ENCODE measurements at places on chromosomes 6 and 20. TPM values are rescaled to one million over a fixed set of nuclear protein-coding genes. Genes with fewer than 3 reads are reported as not detected.

Gene SLCO4A1
- under 0.01 TPM for total RNA-seq

Gene TAF11
- 15.4 TPM for total RNA-seq

Gene OR10C1
- total RNA-seq: not detected

Gene BNIP5
- not detected for total RNA-seq

Gene SEMG1
- not detected for total RNA-seq

Gene XKR7
- total RNA-seq: not detected

Gene MOCS1
- total RNA-seq: 14.3 TPM

Gene PARD6B
- total RNA-seq: 0.59 TPM

Gene ZNF334
- total RNA-seq: 2.7 TPM

Gene MLIP
- total RNA-seq: not detected

Gene TNXB
- 0.89 TPM for total RNA-seq

Gene HLA-DOB
- total RNA-seq: 0.18 TPM

Gene ARFGEF3
- total RNA-seq: 1.1 TPM

Gene TLDC2
- 0.30 TPM for total RNA-seq

Gene ZNF217
- 17.2 TPM for total RNA-seq

Gene UFL1
- 34.4 TPM for total RNA-seq

Gene TCF21
- total RNA-seq: 1.4 TPM

Gene RAMACL
- total RNA-seq: 0.74 TPM

Gene MCHR2
- total RNA-seq: not detected

Gene VWA7
- 0.09 TPM for total RNA-seq

Gene ANKRD6
- total RNA-seq: 3.9 TPM

Gene WASF1
- total RNA-seq: 6.2 TPM

Gene PDE7B
- total RNA-seq: 18.7 TPM

Gene DNAH8
- total RNA-seq: not detected

Gene SF3B5
- 38.5 TPM for total RNA-seq

Gene CLPSL1
- total RNA-seq: not detected

Gene ASIP
- total RNA-seq: not detected

Gene OR2J2
- total RNA-seq: under 0.01 TPM

Gene ECT2L
- total RNA-seq: not detected

Gene RNF39
- not detected for total RNA-seq

Gene MRAP2
- 0.59 TPM for total RNA-seq

Gene GABRR1
- total RNA-seq: not detected

Gene PTK7
- total RNA-seq: 257 TPM

Gene SLC17A3
- total RNA-seq: not detected

Gene GJA10
- total RNA-seq: not detected

Gene TTLL9
- total RNA-seq: not detected

Gene CDYL
- total RNA-seq: 24.2 TPM

Gene SLC17A2
- total RNA-seq: not detected

Gene PNPLA1
- 0.05 TPM for total RNA-seq

Gene PAK5
- total RNA-seq: not detected

Gene PTGIS
- 5.6 TPM for total RNA-seq

Gene LY6G6D
- not detected for total RNA-seq

Gene HLA-DQA1
- total RNA-seq: not detected

Gene CST2
- total RNA-seq: not detected

Gene TSPYL4
- total RNA-seq: 8.3 TPM

Gene ACTR5
- total RNA-seq: 7.0 TPM

Gene CMTR1
- 43.6 TPM for total RNA-seq

Gene NT5E
- 1,188 TPM for total RNA-seq

Gene C20orf144
- total RNA-seq: 0.05 TPM

Gene NCOA6
- 3.3 TPM for total RNA-seq

Gene MLN
- not detected for total RNA-seq

Gene PRPF6
- 58.2 TPM for total RNA-seq

Gene CGA
- total RNA-seq: not detected

Gene RBM24
- total RNA-seq: 16.2 TPM

Gene NOTCH4
- 0.42 TPM for total RNA-seq

All from smooth muscle cell of the umbilical artery (primary cell).